Activated naive CD8-positive, alpha-beta T cell treated with anti-CD3 and anti-CD28 coated beads for 36 hours (primary cell): ENCODE measurements at places on chromosomes 11 and 22. TPM values are rescaled to one million over a fixed set of nuclear protein-coding genes. Genes with fewer than 3 reads are reported as not detected.

Gene ABTB2
- 1.4 TPM for total RNA-seq

Gene C22orf23
- 0.40 TPM for total RNA-seq

DNA sequence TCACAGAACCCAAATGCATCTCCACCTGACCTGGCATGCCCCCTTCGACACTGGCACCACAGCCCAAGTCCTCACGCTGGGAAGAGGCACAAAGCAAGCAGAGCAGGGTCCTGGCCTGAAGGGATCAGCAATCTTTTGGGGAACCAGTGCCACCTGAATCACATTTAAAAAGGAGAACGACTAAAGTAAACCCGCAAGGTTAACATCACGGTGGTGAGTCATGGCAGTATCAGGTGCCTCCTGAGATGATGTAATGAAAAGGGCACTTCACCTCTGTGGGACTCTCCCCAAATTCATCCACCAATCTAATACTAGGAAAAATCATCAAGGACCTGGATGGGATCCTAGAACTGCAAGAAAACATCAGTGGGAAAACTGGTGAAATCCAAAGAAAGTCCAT lies 44.9 kb downstream of the PACSIN2 start:
- no peak for DNase-seq

- peak; percentile 58 for DNase-seq
These were observed 4.3 kb upstream of the OSBPL5 start for GRCh38 chr11:3169255-3170043.

GRCh38 chr22:22408269-22408668 lies 100.3 kb downstream of the ZNF280B start:
- DNase-seq: no peak

DNA sequence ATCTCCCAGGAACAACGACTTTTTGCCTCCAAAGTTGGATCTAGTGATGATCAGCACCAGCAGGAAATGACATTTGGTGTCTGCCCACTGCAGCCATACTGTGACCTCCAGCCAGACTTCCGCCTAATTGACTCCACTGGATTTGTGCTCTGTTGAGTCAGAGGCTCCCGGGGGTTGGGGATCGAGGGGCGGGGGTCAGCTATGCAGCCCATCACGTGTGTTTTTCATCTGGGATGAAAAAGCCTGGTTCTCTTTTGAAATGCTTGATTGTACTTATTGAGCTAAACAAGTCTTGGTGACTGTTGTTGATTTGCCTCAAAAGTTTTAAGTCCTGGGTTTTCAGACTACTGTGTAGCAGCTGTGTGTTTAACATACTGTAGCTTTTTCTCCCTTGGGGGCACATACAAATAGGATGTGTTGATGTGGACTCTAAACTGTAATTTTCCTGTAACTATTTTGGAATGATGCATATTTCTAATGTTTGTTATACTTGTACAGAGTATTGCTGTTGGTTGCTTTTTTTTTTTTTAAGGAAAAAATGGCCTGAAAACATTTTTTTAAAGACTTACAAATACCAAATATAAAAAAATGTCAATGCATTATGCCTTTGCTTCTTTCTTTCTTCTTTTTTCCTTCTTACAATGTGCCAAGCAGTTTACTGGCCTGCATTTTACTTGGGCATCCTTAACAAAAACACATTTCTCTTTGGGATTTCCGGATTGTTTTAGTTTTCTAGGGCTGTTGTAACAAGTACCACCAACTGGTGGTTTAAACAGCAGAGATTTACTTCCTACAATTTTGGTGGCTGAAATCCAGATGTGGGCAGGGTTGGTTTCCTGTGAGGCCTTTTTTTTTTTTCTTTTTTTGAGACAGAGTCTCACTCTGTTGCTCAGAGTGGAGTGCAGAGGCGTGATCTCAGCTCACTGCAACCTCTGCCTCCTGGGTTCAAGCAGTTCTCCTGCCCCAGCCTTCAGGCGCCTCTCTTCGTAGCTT lies 46.1 kb upstream of the OR4B1 start:
- no peak for DNase-seq

- DNase-seq: no peak
These were observed 25.2 kb downstream of the RPS6KA4 start for GRCh38 chr11:64384028-64384737.

- no peak for DNase-seq
These were observed 10.4 kb upstream of the YWHAH start for GRCh38 chr22:31933816-31934482.

DNA sequence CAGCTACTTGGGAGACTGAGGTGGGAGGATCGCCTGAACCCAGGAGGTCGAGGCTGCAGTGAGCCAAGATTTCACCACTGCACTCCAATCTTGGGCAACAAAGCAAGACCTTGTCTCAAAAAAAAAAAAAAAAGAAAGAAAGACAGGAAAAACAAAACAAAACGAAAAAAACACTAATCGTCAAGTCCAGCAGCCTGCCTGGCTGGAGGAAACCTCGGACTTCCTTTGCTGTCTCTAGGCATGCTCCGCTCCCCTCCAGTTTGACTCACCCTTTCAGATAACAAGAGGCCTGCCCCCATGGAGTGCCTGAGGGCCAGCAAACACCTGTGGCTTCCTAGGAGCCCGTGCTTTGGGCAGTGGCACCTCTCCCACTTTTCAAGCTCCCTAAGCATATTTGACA lies 28.8 kb upstream of the CHKA start:
- DNase-seq: no peak

- no peak for DNase-seq
These were observed 13.3 kb downstream of the TTC38 start for GRCh38 chr22:46280999-46281623.

- no peak for DNase-seq
These were observed 16.3 kb downstream of the OR2AG2 start for GRCh38 chr11:6755303-6755952.
